ENCODE measurements at places on chromosomes 7 and 10. TPM values are rescaled to one million over a fixed set of nuclear protein-coding genes. Genes with fewer than 3 reads are reported as not detected.

Gene EMX2
- total RNA-seq = 1.2 TPM

Gene NSUN6
- total RNA-seq = 7.7 TPM

Gene AEBP1
- total RNA-seq = 9.7 TPM

Gene FANK1
- 2.1 TPM for total RNA-seq

Gene KCNH2
- total RNA-seq = not detected

Gene TRPV5
- not detected for total RNA-seq

Gene HOXA3
- total RNA-seq = 2.1 TPM

Gene PLEKHS1
- total RNA-seq = not detected

Gene OR13A1
- total RNA-seq = not detected

Gene MEST
- total RNA-seq = 20.4 TPM

Gene SKIDA1
- total RNA-seq = 0.04 TPM

Gene NXPH1
- total RNA-seq = not detected

Gene NEBL
- total RNA-seq = 0.16 TPM

Gene OPALIN
- total RNA-seq = not detected

Gene CALCR
- not detected for total RNA-seq

Gene CFAP58
- 1.1 TPM for total RNA-seq

Gene TWIST1
- total RNA-seq = 0.34 TPM

Gene CALHM1
- not detected for total RNA-seq

Gene PKD2L1
- not detected for total RNA-seq

Gene FAM131B
- 0.08 TPM for total RNA-seq

Gene CYP3A7
- not detected for total RNA-seq

Gene AUTS2
- 15.0 TPM for total RNA-seq

Gene CNTNAP2
- 0.53 TPM for total RNA-seq

Gene MEIG1
- total RNA-seq = not detected

Data from hair follicular keratinocyte (primary cell).